Nucleus accumbens (tissue), 56 donors: ENCODE measurements at places on chromosomes 13 and 19.

- peak; percentile 2 for DNase-seq
These were observed 1165.0 kb downstream of the SLITRK1 start for GRCh38 chr13:82717249-82717648.

GRCh38 chr19:18915639-18916038, 3.5 kb downstream of the COPE start:
- peak; percentile 72 for DNase-seq

- DNase-seq: peak; percentile 91
These were observed at the start of gene ZNF677 for GRCh38 chr19:53254411-53255341. TSS of gene ZNF677 (minus strand) at chr19:53254873. CDS start at chr19:53251550, 3,323 bp downstream.

- DNase-seq: no peak
These were observed 2220.8 kb upstream of the PCDH20 start for GRCh38 chr13:63636316-63636993.

GRCh38 chr13:44664308-44664707, 88.2 kb upstream of the TSC22D1 start:
- no peak for DNase-seq

DNA sequence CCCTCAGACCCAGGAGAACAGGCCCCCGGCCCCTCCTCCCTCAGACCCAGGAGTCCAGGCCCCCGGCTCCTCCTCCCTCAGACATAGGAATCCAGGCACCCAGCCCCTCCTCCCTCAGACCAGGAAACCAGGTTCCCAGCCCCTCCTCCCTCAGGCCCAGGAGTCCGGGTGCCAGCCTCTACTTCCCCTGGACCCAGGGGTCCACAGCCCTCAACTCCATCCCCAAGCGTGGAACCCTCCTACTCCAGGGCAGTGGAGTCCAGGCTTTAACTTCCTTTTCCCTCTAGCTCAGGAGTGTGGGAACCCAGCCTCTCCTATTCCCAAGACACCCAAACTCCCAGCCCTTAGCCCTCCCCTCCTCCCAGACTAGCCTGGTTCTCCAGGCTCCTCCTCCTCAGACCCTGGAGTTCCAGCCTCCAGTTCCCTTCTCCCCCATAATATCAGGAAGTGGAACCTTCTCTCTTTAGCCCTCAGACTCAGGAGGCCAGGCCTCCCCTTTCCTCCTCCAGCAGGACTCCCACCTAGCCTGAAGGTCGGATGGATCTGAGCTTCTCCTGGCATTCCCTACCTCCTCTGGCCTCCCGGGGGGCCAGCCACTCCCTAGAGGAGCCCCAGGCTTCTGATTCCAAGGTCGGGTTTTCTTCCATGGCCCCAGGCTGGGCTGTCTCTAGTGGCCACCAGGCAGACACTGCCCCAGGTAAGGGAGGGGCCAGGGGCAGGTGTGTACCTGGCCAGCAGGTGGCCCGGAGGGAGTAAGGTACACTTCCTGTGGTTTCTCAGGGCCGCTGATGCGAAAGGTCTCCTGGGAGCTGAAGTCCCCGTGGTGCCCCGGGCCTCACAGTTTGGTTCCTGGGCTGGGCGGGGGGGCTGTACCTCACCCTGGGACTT, at the start of gene TMC4:
Gene TMC4 (minus strand): TSS at position 690 of the 888 bp plus-strand sequence. CDS start 43 bp downstream, at position 647.
- no peak for DNase-seq

DNA sequence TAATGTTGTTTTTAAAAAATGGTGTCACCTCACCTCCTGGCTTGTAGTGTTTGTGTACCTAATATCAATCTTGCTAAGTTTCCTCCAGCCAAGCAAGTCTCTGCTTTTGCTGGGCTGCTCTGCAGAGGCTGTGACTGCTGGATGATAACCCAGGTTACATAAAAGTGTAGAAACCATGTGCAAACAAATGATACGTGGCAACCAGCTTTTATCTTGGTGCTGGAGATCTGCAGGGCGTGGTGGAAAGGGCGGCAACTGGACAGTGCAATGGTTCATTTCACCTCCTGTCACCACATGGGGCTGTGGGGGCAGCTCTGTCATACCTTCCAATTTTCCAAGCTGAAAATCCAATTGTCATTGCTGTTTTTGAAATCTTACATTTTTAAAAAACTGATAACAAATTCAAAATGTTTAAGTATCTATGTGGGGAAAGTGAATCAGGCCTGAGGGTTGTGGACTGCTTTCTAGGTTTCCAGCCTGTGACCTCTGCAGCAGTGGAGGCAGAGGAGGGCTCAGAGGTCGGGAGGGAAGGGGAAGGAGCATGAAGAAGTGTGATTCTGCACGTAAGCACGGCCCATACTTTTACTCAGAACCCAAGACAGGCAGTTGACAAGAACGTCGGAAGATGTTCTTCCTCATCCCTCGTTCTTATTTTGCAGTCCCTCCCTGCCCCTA, 9.7 kb downstream of the GPR42 start:
- no peak for DNase-seq

DNA sequence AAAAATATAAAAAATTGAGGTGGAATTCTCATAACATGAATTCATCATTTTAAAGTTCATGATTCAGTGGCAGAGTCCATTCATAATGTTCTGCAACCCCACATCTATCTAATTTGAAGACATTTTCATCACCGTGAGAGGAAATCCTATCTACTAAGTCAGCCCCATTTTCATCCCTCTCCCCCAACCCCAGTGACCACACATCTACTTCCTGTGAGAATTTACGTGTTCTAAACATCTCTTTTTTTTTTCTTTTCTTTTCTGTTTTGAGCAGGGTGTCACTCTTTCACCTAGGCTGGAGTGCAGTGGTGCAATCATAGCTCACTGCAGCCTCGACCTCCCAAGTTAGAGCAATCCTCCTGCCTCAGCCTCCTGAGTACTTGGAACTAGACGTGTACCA, 17.5 kb downstream of the ATCAY start:
- no peak for DNase-seq

- no peak for DNase-seq
These were observed 180.5 kb downstream of the COL4A1 start for GRCh38 chr13:110126391-110126961.

DNA sequence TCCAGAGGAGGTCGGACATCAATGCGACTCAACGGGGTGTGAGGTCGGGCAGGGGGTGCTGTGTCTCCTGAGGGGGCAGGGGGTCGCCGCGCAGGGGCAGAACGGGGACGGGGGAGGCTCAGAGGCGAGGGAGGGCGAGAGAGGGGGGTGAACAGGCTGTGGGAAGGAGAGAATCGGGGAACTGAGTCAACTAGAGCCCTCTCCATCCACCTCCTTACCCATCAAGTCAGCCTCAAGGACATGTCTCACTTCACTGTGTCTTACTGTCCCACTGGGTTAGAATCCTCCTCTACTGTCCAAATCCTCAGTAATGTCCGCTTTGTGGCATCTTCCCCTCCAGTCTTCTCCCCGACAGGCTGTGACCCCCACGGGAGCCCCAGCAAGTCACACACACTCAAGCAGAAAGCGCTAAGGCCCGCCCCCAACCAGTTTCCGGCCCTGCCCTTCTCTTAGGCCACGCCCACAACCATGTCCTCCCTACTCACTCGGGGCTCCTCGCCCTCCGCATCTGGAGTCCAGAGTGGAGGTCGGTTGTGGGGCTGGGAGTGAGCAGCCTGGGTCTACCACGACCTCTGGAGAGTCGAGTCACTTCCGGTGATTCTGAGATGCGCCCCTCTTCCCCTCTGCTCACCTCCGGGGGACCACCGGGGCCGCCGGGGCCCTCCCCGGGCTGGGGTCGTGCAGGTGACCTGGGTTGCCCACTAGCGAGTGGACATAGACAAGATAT, 9.3 kb downstream of the PLEKHA4 start:
- no peak for DNase-seq

- DNase-seq: no peak
These were observed 19.0 kb downstream of the NFIX start for GRCh38 chr19:13014101-13014920.

GRCh38 chr19:19256072-19256969, 16.8 kb downstream of the TM6SF2 start:
- DNase-seq: no peak

DNA sequence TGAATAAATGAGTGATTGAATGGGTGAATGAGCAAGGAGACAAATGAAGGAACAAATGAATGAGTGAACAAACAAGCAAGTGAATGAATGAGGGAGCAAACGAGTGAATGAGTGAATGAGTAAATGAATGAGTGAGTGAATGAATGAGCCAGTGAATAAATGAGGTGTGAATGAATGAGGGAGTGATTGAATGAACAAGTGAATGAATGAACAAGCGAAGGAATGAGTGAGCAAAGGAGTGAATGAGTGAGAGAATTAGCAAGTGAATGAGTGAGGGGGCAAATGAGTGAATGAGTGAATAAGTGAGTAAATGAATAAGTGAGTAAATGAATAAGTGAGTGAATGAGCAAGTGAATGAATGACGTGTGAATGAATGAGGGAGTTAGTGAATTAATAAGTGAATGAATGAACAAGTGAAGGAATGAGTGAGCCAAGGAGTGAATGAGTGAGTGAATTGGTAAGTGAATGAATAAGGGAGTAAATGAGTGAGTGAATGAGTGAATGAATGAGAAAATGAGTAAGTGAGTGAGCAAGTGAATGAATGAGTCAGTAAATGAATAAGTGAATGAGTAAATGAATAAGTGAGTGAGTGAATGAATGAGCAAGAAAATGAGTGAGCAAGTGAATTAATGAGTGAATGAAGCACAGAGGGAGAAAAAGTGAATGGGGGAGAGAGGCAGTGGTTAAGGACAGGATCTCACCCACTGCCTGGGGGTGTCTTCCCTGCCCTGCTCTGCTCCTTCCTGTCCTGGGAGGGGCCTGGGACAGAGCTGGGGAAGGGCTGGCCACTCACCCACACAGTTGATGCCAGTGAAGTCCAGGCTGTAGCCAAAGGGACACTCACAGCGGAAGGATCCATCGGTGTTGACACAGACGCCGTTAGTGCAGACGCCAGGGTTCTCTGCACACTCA, 36.4 kb downstream of the CCL25 start:
- DNase-seq: no peak

- no peak for DNase-seq
These were observed 3.2 kb downstream of the NAPA start for GRCh38 chr19:47511681-47512080.

DNA sequence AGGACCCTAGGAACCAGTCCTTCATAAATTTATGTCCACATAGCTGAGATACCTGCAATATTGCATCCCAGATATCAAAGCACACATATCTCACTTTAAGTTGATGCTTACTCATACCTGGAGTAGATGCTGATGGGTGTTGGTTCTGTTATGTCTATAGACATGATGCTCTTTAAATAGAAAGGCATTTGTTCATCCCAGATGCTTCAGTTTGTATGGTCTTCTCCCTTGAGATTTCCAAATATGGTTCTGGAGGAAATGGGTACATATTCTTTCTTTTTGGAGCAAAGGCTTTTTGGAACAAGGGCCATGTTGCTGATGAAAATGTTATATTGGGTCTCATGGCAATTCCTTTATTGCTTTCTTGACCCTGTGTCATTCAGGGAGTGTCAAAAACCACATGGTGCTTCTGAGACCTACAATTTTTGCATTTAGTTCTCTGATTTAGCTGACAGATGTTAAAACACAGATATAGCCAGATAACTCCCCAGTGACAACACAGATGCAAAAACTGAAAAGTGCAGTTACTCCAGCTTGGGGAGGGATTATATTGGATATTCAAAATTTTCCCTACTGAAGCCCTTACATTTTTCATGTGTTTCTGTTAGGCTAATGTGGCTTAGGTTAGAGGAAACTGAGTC, 211.4 kb downstream of the KCNRG start:
- no peak for DNase-seq

DNA sequence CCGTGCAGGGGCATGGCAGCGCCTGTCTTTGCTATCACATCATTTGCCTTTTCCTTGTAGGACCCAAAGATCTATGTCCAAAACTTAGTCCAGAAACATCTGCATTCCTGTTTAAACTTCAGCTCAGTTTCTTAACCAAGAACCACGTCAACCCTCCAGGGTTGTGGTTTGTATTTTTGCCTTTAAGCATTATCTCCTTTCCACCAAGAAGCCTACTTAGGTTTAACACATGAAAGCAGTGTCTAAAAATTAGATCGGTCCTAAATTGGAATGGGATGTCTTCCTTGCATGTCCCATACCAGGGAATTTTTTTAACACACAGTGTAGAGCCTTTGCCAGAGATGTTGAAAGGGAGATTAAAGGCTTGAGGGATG, 38.8 kb downstream of the DHRS12 start:
- DNase-seq: no peak

- no peak for DNase-seq
These were observed 12.7 kb downstream of the SGTA start for GRCh38 chr19:2770055-2771013.

DNA sequence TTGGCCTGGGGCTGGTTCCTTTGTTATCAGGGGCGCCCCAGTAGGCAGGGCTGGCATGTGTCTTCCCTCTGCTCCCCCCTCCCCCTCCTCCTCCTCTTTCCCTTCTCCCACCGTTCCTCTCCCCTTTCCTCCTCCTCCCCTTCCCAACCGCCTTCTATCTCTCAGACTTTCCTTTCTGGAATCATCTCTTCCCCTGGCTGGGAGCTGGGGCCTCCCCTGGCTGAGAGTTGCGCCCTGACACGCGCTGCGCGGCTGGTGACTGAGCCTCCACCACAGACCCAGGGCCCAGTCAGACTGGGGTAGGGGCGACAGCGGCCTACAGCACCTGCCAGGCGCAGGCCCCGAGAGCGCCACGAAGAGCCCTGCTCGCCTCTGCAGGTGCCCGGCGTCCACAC, 2.8 kb downstream of the PNMA8B start:
- no peak for DNase-seq

GRCh38 chr13:114130837-114131582, 1.4 kb downstream of the RASA3 start:
- peak; percentile 33 for DNase-seq

DNA sequence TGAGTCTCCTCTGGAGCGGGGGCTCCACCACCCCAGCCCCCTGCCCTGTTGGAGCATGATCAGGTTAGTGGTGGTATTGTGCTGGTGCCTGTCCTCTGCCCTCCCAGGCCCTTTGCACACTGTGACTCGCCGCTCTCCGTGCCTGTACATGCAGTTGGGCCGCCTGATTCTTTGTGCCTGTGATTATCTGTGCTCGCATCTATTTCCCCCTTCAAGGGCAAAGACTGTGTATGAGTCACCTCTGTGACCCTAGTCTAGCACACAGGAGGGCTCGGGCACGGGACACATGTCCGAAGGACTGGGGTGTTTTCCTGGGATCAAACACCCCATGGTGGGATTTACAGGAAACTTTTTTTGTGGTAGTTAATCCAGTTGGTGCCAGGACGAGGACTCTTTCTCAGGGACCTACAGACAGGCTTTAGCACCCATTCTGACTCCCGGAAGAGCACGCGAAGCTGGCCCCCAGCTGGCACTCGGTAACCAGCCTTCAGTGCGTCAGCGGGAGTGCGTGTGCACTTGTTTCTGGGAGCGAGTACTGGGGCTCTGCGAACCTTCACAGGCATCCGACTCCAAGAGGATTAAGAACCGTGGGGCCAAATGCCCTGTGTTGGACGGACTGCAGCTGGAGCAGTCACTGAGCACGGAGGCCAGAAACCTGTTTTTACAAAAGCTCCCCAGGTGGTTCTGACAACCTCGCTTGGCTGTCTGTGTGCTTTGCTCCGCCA, 6.7 kb downstream of the PPP1R37 start:
- peak; percentile 25 for DNase-seq

DNA sequence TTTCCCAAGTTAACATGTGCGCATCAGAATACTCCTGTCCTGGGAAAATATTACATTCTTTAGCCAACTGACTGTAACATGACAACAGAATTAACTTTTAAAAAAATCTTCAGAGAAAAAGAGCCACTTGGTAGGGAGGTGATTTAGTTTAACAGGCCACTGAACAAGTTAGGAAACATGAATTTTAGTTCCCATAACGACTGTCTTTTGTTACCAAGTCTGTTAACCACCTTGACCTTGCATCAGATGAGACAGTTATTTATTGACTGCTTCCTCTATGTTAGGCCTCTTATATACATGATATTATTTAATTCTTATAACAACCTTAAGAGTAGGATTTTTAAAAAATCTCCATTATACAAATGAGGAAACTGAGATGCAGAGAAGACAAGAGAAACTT, 268.6 kb downstream of the NDFIP2 start:
- no peak for DNase-seq

- DNase-seq: no peak
These were observed 1.2 kb downstream of the KPNA3 start for GRCh38 chr13:49791315-49791710.
